OCI-M1 (cell line): ENCODE measurements at places on chromosomes 7 and 10.

GRCh38 chr7:1986366-1987083 lies 246.2 kb downstream of the MAD1L1 start:
- no peak for DNase-seq

- DNase-seq, result peak; percentile 67
These were observed 104.9 kb downstream of the CDK14 start for GRCh38 chr7:90701021-90701420.

GRCh38 chr10:112524641-112525040 lies 77.6 kb downstream of the VTI1A start:
- no peak for DNase-seq

DNA sequence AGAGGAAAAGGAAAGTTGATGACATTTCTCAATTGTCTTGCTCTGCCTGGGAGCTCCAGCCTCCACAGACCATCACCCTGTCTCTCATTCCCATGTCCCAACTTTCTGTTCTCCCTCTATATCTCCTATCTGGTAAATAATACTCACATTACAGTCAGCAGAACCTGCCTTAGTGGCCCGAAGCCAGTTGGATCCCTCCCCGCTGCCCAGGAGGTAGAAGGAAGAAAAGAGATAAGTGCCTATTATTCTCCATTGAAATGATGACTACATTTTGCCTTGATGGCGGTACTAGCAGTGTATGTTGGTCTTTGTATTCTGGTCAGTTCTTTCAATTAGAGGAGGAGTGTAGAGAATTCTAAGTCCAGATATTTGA lies 91.9 kb downstream of the CSTF2T start:
- no peak for DNase-seq

- DNase-seq, result no peak
These were observed 161.6 kb downstream of the GLI3 start for GRCh38 chr7:42075418-42075817.

DNA sequence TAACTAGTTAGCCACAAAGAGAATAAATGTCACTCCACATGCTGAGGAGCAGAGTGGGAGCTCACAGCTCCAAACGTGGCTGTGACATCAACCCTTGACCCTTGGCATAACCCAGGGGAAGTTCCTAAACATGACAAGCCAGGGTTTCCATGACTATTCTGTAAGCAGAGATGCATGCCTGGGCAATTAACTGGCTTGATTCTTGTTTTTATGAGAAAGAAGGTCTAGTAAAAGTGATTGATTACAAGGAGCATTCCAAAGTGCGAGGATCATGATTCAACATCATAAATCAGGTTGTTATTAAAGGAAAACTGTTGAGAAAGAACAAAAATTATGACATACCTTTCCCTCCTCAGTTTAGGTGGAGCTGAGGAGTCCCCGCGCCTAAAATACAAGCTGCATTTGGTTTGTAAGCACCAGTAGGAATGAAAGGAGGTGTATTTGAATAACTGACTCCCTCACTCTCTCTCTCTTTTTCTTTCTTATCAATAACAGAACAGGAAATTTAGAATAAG lies 108.4 kb downstream of the SFMBT2 start:
- no peak for DNase-seq

GRCh38 chr7:70833726-70834125 lies 298.2 kb upstream of the GALNT17 start:
- no peak for DNase-seq
